Right atrium auricular region (tissue), 2 donors: ENCODE measurements at places on chromosomes 7 and 10. TPM values are rescaled to one million over a fixed set of nuclear protein-coding genes. Genes with fewer than 3 reads are reported as not detected.

DNA sequence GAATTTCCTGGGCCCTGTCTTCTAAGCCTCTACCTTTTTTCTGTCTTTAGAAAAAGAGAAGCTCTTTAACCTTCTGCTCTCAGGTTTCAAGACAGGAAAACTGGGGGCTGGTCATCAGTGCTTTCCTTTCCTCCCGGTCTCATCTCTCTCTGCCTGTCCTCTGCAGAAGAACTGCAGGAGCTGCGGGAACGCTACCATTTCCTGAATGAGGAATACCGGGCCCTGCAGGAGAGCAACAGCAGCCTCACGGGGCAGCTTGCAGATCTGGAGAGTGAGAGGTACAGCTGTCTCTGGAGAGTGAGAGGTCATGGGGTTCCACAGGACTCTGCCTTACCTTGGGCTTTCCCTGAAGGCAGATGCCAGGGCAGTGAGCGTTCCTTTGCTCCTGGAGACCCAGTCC is 12.7 kb downstream of the CCDC136 start:
- DNase-seq, result no peak

GRCh38 chr10:31186225-31187000 is 132.6 kb upstream of the ZEB1 start:
- DNase-seq, result no peak

- no peak for DNase-seq
Observed at GRCh38 chr10:72218325-72218724, 2.2 kb upstream of the ASCC1 start.

DNA sequence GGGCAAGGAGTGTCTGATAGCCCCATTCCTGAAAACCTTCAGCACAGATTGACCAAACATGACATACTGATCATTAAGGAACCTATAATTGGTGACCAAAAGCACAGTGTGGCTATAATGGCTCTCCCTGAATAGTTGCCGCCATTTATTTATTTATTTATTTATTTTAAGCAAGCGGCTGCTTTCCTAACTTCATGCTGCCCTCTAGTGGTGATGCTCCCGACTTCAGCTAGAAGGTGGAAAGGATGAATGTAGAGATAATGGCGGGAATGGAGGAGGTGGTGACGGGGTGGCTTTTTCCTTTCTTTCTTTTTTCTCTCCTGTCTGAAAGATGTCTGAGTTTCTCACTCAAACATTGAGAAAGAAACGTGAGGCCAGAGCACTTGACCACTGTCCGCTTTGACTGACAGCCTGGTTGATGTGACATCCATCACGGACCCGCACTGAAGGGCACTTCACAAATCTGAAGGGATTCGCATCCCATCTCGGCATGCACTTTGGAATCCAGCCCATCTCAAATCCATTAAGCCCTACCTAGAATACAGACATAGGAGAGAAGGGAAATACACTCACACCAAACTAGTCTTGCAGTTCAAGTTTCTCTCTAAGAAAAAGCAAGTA is 1090.1 kb downstream of the KCNMA1 start:
- DNase-seq, result peak; percentile 90

DNA sequence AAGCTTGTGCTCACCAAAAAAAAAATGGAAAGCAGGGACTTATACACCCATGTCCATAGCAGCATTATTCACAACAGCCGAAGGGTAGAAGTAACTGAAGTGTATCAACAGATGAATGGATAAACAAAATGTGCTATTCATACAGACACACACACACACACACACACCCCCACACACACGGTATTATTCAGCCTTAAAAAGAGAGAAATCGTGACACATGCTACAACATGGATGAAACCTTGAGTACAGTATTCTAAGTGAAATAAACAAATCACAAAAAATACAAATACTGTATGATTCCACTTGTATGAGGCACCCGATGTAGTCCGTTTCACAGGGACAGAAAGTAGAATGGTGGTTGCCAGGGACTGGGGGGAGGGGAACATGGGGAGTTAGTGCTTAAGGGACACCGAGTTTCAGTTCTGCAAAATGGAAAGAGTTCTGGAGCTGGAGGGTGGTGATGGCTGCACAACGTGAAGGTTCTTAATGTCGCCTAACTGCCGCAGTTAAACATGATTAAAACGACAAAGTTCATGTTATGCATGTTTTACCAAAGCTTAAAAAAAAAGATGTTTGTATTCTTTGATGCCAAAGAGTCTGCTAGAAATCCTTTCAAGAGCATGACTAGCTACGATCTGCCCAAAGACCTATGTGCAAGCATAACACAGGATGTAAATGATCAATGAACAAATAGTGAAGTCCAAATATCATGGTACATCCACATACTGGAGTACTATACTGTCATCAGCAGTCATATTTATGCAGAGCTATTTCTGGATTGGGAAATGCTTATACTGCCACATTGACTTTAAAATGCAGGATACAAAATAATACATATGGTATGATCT is 7.2 kb downstream of the TNS3 start:
- no peak for DNase-seq

AGAP3 gene
- total RNA-seq, result 42.1 TPM
